Kidney glomerular epithelial cell (primary cell): ENCODE measurements at places on chromosomes 6 and 20.

- DNase-seq, result no peak
Observed at GRCh38 chr20:7411075-7411474, 529.2 kb downstream of the HAO1 start.

DNA sequence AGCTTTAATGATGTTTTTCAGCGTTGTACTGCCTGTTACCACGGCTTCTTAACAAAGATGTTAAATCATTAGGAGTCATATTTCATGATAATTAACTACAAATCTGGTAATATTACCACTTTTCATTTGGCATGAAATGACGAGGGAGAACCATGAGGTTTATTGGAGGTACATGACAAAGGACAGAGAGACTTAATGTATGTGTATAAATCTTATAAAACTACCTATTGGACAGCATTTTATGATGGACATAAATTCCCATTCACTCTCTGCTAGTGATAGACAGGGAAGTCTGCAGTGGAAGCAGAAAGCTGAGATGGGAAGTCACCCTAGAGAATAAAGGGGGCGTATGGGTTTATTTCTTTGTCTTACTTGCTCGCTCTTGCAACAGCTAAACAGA lies 949.9 kb upstream of the FLRT3 start:
- DNase-seq, result no peak

DNA sequence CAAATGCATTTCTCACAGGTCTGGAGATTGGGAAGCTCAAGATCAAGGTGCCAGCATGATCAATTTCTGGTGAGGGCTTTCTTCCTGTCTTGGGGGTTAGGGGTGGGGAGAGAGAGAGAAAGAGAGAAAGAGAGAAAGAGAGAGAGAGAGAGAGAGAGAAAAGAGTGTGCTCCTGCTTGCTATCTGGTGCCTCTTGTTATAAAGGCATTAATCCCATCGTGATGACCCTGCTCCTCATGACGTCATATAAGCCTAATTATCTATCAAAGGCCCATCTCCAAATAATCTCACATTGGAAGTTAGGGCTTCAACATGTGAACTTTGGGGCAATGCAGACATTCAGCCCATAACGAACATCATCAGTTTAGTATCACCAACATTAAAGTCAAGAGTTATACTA lies 114.8 kb downstream of the EYA4 start:
- DNase-seq, result no peak

DNA sequence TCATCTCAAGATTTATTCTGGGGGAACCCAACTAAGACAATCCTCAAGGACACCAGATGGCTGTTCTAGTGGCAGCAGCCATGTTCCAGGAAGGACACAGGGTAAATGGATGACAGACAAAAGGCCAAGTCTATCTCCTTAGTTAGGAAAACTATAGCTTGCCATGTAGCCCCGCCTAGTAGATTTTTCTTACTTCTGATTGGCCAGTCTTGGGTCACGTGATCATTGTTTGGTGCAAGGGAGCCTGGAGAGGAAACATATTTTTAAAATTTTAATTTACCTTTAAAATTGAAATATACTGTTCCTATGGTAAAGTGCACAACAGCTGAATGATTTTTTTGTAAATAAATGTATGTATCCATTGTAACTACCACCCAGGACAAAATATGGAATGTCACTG lies 4.4 kb upstream of the KCNS1 start:
- peak; percentile 44 for DNase-seq

DNA sequence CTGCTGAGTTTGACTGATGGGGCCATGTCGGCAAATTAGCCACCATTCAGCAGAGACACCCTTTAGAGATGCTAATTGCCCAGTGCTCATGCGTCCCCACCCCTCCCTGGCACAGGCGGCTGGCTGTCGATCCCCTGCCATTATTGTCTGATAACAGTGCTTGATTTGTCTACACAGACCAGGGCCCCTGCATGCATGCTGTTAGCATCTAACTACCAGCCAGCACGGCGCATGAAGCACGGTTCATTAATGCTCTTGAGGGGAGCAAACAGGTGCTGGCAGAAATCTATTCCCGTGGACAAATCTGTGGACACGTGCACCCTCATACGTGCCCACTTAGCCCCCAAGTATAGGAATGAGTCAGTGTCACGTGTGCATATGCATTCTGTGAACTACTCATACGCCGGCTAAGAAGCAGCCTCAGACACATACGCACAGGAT lies 32.2 kb downstream of the KCNB1 start:
- DNase-seq, result no peak

- DNase-seq, result no peak
Observed at GRCh38 chr20:41632896-41633295, 14.7 kb upstream of the CHD6 start.

GRCh38 chr20:55500130-55500529 lies 505.2 kb downstream of the CBLN4 start:
- DNase-seq, result no peak

DNA sequence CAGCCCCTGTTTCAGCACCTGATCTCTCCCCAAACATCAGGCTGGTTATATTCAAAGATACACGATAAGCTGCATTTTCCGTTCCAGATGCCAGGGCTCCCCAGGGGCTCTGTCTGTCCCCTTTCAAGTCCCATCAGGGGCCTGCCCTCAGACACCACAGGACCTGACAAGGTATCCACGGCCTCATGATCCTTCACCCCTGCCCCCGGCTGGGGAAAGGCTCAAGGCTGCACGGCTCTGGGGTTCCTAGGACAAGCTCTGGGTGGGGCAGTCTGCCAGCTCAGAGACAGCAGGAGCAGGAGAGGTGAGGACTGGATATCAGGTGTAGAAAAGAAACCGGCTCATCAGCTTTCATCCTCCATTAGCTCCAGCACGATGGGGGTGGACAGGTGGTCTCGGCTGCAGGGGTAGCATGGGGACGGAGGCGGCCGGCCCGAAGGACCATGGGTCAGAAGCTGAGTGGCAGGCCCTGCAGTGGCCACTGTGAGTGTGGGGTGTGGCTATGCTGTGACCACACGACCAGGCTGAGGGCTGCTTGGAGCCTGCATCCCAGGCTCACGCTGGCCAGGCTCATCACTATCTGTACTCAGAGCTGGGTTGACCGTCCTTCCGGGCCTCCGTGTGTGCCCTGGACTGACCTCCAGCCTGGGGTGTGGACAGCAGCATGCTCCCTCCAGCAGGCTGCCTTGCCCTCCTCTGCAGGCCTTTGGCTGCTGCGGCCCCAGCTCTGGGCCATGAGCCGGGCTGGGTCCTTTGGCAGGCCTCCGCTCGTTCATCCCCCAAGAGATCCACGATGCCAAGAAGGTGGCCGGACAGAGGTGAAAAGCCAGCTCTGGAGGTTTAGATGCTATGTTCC lies 386.2 kb downstream of the THBS2 start:
- DNase-seq, result no peak

DNA sequence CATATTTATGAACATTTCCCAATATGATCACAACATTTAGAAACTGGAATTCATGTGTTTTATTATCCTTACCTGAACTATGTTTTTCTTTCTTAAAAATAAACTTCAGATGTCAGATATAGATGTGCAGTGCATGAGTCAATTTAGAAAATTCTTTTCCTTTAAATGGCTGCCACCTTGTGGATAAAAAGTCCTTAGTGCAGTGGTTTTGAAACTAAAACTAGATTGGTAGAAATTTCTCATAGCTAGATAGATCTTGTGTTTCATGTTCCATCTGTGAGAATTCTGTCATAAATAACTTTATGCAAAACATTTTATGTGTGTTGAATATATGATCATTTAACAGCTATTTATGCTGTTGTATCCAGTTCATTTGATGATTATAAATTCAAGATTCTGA lies 134.9 kb downstream of the KLHL32 start:
- peak; percentile 57 for DNase-seq

DNA sequence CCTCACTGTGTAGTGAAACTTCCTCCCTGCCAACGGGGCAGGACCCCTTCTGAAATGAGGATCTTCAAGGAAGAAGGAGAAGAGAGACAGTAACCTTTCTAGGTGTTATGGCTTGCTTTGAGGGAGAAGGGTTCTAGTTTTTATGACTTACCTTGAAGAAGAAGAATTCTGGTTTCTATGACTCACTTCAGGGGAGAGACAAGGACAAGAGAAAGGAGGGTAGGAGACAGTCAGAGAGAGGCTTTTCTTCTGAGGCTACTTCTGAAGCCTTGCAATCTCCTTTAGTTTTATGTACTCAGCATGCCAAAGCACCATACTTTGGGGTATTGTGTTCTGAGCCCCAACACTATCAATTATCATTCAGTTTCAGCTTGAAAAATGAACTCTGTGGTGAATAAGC lies 25.8 kb upstream of the IBTK start:
- DNase-seq, result no peak

DNA sequence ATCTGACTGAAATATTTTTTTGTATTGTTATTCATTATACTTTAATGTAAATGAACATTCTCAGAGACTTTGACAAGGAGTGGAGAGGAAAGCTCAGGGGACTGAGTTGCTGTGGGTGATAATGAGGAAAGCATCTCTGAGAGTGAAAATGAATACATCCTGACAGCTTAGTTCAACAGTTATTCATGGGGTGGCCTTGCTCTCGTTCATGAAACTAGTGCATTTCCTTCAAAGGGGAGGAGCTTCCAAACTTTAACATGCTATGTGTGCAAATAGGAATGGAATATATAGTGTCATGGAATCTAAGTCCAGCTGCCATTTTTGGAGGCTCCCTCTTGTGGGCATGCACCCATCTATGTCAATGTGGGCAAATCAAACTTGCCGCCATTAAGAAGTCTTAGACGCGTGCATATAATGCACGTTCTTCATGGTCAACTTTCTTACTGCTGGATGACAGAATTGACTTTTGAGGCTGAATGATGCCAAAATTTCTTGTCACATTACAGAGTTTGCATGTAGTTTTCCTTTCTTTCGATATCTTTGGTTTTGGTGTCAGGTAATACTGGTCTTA lies 124.3 kb upstream of the TMEM170B start:
- no peak for DNase-seq

DNA sequence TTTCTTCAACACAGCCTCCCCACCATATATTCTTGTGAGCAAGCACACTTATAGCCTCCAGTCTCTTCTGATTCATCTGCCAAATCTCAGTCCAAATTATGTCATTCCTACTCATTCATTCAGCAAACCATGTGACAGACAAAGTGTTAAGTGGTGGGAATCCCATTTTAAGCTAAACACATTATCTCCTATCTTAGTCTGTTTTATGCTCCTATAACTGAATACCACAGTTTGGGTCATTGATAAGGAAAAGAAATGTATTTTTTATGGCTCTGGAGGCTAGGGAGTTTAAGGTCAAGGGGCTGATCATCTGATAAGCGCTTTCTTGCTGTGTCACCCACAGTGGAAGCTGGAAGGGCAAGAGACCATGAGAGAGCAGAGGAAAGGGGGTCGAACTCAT lies 23.9 kb upstream of the SMIM13 start:
- DNase-seq, result no peak

- peak; percentile 5 for DNase-seq
Observed at GRCh38 chr6:15956205-15957106, 172.4 kb upstream of the MYLIP start.

- DNase-seq, result no peak
Observed at GRCh38 chr20:38450412-38450975, 15.4 kb upstream of the SNHG17 start.

GRCh38 chr6:43367245-43367984 lies 2.0 kb downstream of the ZNF318 start:
- no peak for DNase-seq

- peak; percentile 16 for DNase-seq
Observed at GRCh38 chr6:912871-913835, 220.2 kb upstream of the EXOC2 start.

GRCh38 chr6:80319196-80319595 lies 212.7 kb downstream of the BCKDHB start:
- DNase-seq, result no peak

DNA sequence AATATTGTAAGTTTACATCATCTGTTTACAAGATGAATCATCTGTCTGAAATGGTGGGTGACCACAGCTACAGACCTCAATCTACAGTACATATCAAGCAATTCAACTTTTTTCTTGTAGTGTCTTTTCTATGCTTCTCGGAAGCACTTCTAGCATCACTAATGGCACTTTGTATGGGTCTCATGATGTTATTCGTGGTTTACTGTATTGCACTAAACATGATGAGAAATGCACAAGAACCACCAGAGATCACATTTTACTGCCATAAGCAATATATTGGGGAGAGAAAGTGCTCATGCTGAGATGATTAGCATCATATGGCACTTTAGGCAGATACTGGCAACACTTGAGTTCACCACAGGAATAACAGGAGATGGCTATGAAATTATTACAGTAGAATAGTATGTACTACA lies 15.4 kb upstream of the BTBD3 start:
- DNase-seq, result no peak

DNA sequence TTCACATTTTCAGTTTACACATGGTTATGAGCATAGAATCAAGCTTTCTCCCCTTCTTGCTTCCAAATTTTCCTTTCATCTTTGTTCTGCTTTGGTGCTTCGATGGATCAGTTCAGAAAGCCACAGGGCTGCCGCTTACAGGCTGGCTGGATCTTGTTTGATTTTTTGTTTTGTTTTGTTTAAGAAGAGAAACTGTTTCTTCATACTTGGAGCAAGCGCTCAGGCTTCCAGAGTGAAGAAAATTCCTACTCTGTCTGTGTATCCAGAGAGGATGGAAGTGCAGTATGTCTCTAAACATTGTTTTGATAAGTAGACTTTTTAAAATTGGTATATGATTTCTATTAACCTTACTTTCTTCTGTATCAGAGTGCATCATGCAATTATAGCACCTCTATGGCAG lies 66.9 kb downstream of the ARID1B start:
- no peak for DNase-seq
